Activated B cell treated with CpG ODN at 0.5 μM for 24 hours (primary cell): ENCODE measurements at places on chromosomes 12 and 14. TPM values are rescaled to one million over a fixed set of nuclear protein-coding genes. Genes with fewer than 3 reads are reported as not detected.
A peak's percentile ranks its signal among the peaks of the same experiment; 100 is the strongest.

DNA sequence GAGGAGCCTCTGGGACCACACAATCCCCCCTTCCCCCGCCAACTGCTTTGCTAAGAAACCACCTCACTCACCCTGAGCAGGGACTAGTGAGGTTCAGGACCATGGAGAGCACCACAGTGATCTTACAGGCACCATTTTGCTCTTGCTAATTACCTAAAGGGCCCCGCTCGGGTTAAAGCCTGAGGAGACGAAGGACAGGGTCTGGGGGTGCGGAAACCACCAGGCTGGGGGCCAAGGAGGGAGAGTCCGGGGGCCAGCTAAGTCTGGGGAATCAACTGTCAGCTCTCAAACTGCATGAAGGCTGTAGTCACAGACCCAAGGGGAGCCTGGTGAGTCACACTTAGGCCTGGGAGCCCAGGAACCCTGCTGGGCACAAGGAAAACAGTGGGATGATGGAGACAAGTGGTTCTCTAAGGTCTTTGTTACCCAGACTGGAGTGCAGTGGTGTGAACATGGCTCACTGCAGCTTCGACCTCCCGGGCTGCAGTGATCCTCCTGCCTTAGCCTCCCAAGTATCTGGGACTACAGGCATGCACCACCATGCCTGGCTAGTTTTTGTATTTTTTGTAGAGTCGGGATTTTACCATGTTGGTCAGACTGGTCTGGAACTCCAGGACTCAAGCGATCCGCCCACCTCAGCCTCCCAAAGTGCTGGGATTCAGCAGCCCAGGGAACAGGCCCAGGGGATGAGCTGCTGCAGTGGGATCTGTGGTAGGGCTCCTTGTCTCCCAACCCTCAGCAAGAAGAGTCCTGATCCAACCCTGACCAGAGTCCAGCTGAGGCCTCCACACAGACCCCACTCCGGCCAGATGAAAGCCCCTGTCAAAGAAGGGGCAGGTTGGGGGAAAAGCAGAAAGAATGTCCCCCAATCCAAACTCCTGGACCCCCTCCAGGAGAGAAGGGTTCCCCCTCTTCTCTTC, 98.8 kb downstream of the CALM1 start:
- H3K27me3 ChIP-seq = peaks cover 17% of the 10 kb centered on the region
- no peaks in the 10 kb centered on the region for H3K36me3 ChIP-seq
- no peak overlapping the region for H3K4me3 ChIP-seq
- no peak for DNase-seq

DNA sequence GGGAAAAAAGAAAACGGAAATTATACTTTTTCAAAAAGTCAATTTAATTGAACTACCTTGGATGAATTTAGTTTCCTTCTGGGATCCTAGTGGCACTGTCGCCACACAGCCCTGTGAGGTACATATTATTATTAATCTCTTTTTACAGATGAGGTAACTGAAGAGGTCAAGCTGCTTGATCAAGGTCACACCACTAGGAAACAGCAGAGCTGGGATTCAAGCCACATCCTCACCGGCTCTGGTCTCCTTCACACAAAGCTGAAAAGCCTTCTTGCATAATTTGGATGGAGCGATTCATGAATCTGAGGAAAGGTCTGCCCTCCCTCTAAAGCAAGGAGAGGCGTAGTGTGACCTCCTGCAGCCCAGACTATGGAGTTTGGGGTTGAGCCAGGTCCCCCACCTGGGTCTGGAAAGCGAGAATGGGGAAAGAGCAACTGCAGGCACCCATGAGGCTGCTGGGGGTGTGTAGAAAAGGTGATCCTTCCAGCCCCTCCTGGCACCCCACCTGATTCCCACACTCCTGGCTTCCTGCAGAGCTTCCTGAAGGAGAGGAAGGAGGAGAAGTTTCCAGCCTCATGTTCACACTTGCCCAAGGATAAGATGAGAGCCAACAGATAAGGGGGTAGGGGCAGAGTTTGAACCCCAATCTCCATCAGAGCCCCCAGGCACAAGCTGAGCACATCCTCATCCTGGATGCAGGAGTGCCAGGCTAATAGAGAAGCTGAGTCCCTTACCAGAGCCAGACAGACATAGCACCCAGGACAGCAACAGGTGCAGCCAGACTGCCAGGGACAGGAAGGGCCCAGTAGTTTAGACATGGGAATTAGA, 3.9 kb upstream of the KRT79 start:
- no peaks in the 10 kb centered on the region for H3K4me1 ChIP-seq
- DNase-seq = no peak
- no peaks in the 10 kb centered on the region for H3K36me3 ChIP-seq
- no peak overlapping the region for H3K4me3 ChIP-seq

DNA sequence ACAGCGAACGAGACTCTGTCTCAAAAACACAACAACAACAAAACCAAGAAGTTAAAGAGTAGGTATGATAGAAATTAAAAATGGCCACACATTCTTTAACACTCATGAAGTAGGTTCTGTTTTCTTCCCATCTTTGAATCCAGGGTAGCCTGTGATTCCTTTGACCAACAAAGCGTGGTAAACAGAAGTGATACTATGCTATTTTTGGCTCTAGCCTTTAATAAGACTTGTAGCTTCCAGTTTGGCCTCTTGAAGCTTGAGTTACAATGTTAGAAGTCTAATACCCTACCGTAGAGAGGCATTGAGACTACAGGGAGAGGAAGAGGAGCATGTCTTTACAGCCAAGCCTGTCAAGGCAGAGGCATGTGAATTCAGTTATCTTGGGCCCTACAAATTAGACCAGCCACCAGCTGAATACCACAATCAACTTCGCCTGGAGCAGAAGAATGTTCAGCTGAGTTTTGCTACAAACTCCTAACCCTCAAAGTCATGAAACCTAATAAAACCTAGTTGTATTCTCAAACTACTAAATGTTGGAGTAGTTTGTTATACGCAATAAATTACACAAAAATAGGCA, 4.9 kb upstream of the NEMF start:
- peak overlapping the region; percentile 52 for H3K4me3 ChIP-seq
- H3K27ac ChIP-seq = peak overlapping the region; percentile 75
- peaks cover 13% of the 10 kb centered on the region for H3K36me3 ChIP-seq
- no peaks in the 10 kb centered on the region for H3K27me3 ChIP-seq
- peaks cover 46% of the 10 kb centered on the region for H3K4me1 ChIP-seq

Gene SDR9C7
- not detected in 2 replicates for total RNA-seq

DNA sequence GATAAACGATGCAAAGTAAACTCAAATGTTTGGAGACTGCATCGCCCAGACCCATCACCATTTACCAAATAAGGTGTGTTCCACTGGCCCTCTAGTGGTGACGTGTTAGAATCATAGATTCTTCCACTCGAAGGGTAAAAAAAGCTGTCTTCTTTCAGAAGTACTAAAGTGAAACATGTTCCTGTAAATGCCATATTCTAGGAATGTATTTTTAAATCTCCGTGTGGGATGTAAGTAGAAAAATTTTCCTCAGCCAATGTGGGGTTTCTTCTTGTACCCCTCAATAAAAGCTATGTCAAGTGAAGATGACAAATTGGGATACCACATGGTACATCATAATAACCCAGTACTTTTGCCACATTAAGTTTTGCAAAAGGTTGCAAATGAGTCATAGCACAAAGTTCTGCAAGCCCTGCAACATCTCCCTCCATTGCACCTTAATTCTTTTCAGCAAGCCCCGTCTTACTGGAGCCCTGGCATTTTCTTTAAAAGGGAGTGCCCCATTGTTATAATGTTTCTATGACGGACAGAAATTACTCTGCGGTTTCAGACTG, 100.8 kb downstream of the CCER1 start:
- no peak overlapping the region for H3K4me3 ChIP-seq
- no peaks in the 10 kb centered on the region for H3K36me3 ChIP-seq
- DNase-seq = no peak
- no peaks in the 10 kb centered on the region for H3K4me1 ChIP-seq
- H3K27me3 ChIP-seq = no peaks in the 10 kb centered on the region

DNA sequence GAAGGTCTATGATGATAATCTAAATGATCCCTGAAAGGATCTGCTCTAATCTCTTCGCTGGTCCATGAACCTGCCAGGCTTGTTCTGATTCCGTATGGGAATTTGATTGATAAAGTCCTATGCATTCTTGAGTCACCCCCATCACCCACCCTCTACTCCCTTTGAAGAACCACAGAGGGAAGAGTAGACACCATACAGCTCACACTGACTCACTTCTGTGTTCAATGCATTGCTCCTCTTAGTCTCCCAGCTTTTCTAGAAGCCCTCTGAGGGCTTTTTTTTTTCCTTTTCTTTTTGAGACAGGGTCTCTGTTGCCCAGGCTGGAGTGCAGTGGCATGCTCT, 18.5 kb upstream of the GPRC5A start:
- no peak for DNase-seq
- no peaks in the 10 kb centered on the region for H3K4me1 ChIP-seq
- no peak overlapping the region for H3K4me3 ChIP-seq
- H3K27me3 ChIP-seq = no peaks in the 10 kb centered on the region

GRCh38 chr14:39847194-39847593, 415.0 kb upstream of the FBXO33 start:
- H3K4me3 ChIP-seq = no peak overlapping the region
- H3K27me3 ChIP-seq = no peaks in the 10 kb centered on the region
- H3K36me3 ChIP-seq = no peaks in the 10 kb centered on the region
- no peaks in the 10 kb centered on the region for H3K4me1 ChIP-seq

GRCh38 chr12:46184798-46185595, 83.8 kb downstream of the SLC38A1 start:
- peaks cover 64% of the 10 kb centered on the region for H3K36me3 ChIP-seq
- H3K27ac ChIP-seq = peak overlapping the region; percentile 80
- no peaks in the 10 kb centered on the region for H3K27me3 ChIP-seq
- peaks cover 93% of the 10 kb centered on the region for H3K4me1 ChIP-seq

Gene SERPINA5
- not detected in 2 replicates for total RNA-seq

- H3K27ac ChIP-seq = no peak overlapping the region
- no peaks in the 10 kb centered on the region for H3K27me3 ChIP-seq
- H3K4me1 ChIP-seq = peaks cover 48% of the 10 kb centered on the region
- peaks cover 24% of the 10 kb centered on the region for H3K36me3 ChIP-seq
- DNase-seq = no peak
- H3K4me3 ChIP-seq = no peak overlapping the region
Measured at GRCh38 chr14:102178806-102179205, 39.1 kb downstream of the WDR20 start.

Gene LRIG3
- total RNA-seq = not detected in 2 replicates

DNA sequence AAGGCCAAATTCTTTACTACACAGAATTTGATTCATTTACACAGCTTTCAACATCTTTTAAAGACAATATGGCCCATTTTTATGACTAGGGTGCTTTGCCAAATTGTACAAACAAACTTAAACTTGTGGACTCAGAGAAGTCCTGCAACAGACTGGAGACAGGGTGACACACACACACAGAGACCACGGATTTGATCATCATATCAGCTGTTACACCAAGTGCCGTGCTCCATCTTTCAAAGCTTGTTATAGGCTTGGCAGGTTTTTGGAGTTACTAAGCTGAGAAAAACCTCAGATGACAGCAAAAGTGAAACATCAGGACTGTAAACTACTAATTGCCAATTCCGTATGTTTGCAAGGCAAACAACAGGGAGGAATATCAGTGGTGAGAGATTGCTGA, 811.7 kb downstream of the GALC start:
- no peaks in the 10 kb centered on the region for H3K27me3 ChIP-seq
- H3K4me3 ChIP-seq = no peak overlapping the region
- H3K4me1 ChIP-seq = no peaks in the 10 kb centered on the region

DNA sequence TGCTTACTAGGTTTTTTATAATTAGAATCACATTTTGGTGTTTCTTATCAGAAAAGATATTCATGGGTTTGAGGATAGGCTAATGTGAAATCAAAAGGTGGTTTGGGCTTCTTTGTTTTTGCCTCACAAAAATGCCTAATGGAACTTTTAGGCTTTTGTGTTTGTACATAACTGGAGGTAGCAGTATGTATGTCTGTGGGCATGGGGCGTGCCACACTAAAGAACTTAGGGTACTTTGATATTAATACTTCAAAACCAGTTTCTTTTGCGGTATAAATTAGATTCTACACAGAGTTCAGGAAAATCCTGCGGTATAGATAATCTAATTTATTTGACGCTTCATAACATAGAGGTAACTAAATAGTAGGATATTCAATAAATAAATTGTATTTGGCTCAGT, 1.9 kb downstream of the ETV6 start:
- H3K27me3 ChIP-seq = no peaks in the 10 kb centered on the region
- DNase-seq = no peak
- peak overlapping the region; percentile 98 for H3K27ac ChIP-seq
- peak overlapping the region; percentile 99 for H3K4me3 ChIP-seq
- H3K4me1 ChIP-seq = peaks cover 52% of the 10 kb centered on the region

DNA sequence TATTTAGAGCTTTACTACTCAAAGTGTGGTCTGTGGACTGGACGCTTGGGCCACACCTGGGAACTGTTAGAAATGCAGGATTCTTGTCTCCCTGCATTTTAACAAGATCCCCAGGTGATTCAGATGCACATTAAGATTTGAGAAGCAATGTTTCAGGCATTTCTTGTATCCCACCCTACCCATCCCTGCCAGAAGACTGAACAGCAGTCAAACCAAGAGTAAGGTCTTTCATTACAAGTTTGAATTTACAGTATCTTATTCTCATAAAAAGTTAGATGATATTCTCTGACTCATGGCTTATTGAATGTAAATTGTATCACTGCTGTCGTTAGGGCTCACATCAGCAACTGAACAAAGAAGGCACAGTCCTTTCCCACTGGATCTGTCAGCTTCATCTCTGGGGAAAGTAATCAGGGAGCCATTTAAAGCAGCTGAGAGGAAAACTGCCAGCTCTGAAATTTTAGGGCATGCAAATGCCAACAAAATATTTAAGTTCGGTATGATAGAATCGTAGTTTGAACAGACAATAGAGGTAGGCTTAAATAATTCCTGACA, 141.1 kb downstream of the AKAP6 start:
- H3K4me3 ChIP-seq = no peak overlapping the region
- H3K36me3 ChIP-seq = no peaks in the 10 kb centered on the region
- DNase-seq = no peak
- H3K27ac ChIP-seq = no peak overlapping the region
- no peaks in the 10 kb centered on the region for H3K27me3 ChIP-seq

GRCh38 chr14:59900556-59900955, 19.4 kb upstream of the LRRC9 start:
- H3K4me3 ChIP-seq = no peak overlapping the region
- H3K27me3 ChIP-seq = peaks cover 7% of the 10 kb centered on the region
- H3K4me1 ChIP-seq = no peaks in the 10 kb centered on the region

GRCh38 chr14:53855127-53855526, 101.5 kb downstream of the BMP4 start:
- no peaks in the 10 kb centered on the region for H3K36me3 ChIP-seq
- H3K4me1 ChIP-seq = no peaks in the 10 kb centered on the region
- H3K27me3 ChIP-seq = no peaks in the 10 kb centered on the region
- no peak for DNase-seq

GRCh38 chr14:67457782-67458181, 30.7 kb downstream of the TMEM229B start:
- no peaks in the 10 kb centered on the region for H3K36me3 ChIP-seq
- no peak overlapping the region for H3K4me3 ChIP-seq
- no peak for DNase-seq
- H3K27ac ChIP-seq = no peak overlapping the region

DNA sequence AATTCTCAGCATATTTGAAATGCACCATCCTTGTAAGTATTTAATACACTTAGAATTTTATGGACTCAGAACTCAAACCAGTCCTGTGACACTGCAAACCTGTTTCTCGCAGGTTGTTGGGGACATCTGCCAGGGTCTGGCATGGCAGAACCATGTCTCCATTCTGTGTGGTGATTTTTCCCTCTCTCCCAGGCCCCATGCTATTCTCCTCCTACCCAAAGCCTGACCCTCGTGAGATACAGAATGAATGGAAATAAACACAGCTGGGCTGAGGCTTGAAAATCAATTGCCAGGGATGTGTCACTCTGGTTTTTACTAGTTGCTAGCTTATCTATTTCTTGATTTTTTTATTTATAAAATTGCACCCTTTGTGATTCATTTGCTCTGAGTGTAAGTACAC, 19.8 kb downstream of the TPH2 start:
- no peak for DNase-seq
- peaks cover 13% of the 10 kb centered on the region for H3K27me3 ChIP-seq
- H3K27ac ChIP-seq = no peak overlapping the region
- no peaks in the 10 kb centered on the region for H3K4me1 ChIP-seq
- H3K36me3 ChIP-seq = no peaks in the 10 kb centered on the region
